ENCODE measurements at places on chromosomes 16 and 17.

DNA sequence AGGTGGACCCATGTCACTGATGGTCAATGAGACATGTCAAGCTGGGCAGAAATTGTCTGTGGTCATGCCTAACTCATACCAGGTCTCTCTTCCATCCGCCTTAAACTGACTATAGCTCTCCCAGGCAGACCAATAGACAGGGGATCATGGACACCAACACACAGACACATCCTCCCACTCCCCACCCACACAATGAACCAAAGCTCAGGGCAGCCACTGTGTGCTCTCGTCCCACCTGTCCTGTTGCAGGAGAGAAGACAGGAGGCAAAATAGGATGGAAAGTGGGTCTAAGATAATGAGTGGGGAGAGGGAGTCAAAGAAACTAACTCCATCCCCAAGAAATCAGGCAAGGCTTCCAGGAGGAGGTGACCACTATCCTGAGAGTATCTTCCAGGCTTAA lies 3.2 kb downstream of the PYY start:
- no peak for DNase-seq

GRCh38 chr16:3198334-3199072 lies 10.5 kb downstream of the OR1F1 start:
- DNase-seq = no peak

- DNase-seq = no peak
Measured at GRCh38 chr17:73722165-73722564, 77.9 kb upstream of the SDK2 start.

GRCh38 chr16:85918436-85918835 lies 19.5 kb downstream of the IRF8 start:
- DNase-seq = no peak

- DNase-seq = no peak
Measured at GRCh38 chr17:27771586-27771985, 28.7 kb downstream of the NOS2 start.

- peak; percentile 21 for DNase-seq
Measured at GRCh38 chr16:79640513-79641360, 40.2 kb upstream of the MAF start.

DNA sequence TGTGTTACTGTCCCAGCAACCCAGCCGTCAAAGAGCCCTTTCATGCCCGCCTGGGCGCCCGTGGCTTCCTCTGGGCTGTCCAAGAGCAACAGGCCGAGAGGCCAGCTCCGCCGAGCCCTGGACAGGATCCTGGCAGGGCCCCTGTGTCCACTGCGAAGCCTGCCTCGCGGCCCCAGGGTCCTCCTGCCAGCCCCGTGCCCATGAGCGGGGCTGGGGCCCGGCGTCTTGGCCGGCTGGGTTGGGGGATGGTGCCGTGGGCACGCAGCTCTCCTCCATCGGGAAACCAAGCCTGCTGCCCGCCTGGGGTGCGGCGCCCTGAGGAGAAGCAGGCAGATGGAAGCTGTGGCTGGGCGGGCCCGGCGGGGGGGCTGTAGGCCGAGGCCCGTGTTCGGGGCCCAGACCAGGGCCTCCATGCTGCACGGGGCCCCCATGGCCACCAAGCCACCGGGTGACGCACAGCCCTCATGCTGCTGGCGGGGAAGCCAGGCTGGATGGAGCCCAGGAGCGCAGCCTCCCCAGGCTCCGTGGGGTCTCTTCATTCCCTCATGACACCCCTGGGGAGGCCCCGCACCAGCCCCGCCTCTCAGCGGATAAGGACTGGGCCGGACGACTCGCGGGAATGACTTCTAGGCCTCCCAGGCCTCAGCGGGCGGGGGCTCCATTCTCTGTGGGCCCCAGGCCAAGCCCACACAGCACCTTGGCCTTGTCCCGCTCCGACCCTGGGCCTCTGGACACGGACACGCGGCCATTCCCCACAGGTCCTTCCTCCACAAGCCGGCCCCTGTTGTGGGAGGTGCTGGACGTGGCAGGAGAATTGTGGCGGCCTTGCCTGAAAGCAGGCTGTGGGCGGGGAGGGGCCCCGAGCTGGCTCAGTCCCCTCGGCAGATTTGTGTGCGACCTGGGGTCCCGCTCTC lies at the start of gene C1QTNF8:
Gene C1QTNF8, minus strand, starts transcription at position 76 of the 914 bp plus-strand sequence. CDS start 1,322 bp downstream, outside the sequence.
- no peak for DNase-seq

DNA sequence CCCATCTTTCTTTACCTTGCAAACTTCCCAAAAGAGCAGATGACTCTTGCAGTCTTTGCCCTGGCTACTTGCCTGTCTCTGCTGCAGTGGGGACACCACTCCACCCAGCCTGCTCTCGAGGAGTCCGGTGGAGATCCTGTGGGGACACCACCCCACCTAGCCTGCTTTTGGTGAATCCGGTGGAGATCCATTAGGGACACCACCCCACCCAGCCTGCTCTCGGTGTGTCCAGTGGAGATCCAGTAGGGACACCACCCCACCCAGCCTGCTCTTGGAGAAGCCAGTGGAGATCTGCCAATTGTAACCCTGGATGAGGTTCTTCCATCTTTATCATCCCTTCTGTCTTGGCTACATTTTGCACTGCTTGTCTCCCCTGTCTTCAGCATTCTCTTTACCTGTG lies 54.2 kb downstream of the C16orf78 start:
- no peak for DNase-seq

GRCh38 chr17:72658675-72659074 lies 433.8 kb downstream of the SLC39A11 start:
- no peak for DNase-seq

- peak; percentile 71 for DNase-seq
Measured at GRCh38 chr16:31105677-31106213, 2.4 kb upstream of the BCKDK start.

GRCh38 chr17:62206550-62206949 lies 141.5 kb upstream of the MED13 start:
- no peak for DNase-seq

DNA sequence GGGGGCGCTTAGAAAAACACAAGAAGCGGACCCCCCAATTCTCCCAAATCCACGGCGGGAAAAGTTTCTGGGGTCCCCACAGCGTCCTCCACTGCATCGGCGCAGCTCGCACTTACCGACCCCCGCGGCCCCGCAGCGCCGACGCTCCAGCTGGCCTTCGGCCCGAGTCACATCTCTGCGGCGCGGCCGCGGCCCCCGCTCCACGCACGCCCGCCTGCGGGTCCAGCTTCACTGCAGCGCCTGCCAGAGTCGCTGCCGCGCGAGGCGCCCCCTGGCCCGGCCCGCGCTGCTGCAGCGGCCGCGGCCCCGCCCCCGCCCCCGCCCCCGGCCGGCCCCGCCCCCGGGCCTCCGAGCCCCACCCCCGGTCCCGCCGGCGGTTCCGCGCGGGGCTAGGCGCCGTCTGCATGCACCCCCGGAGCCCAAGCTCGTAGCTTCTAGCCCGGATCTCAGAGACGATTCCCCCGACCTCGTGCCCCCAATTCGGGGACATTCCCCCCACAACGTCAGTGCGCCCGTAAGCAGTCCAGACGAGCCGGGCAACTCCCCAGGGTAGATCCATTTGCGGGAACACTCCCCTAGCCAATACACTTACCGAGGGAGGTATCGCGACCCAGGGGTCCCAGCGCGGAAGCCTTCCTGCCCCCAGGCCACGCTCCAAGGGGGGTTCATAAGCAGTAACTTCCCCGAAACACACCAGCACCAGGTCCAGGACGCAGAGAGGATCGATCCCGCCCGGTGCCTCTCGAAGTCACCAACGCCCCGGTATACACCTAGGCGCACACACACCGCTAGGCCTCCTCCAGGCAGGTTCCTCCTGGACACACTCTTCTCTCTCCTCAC lies at the start of gene GPRC5B:
Gene GPRC5B, minus strand, starts transcription at position 238 of the 840 bp plus-strand sequence. CDS start 12,003 bp downstream, outside the sequence.
- DNase-seq = no peak

GRCh38 chr17:82487910-82488309 lies 29.4 kb downstream of the NARF start:
- no peak for DNase-seq

GRCh38 chr16:2896480-2897010 lies 13.5 kb downstream of the FLYWCH2 start:
- DNase-seq = no peak

DNA sequence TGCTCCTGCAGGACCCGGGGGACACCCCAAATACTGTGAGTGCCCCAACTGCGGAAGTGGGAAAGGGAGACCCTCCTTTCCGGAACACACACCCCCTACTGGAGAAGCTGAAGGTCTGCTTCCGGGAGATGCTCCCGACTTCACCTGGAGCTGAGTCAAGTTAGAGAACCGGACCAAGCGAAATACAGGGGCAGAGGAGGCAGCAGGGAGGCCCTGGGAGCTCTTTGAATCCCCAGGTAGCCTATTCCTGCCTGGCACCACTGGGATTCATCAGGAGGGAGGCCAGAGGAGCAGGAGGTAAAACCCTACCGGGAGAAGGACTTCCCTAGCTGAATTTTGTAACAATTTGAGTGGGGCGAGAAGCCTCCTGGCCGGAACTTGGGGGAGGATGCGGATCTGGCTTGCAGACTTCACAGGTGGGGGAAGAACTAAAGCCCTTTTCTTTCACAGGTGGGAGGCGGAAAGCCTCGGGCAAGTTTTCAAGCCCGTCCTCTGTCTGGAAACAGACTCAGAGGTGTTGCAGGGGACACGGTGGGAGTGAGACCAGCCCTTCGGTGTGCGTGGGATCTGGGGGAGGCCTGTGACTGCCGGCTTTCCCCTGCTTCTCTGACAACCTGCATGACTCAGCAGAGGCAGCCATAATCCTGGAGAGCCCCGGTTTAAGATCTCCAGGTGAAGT lies 22.4 kb upstream of the TEKT1 start:
- DNase-seq = no peak

GRCh38 chr17:82793974-82794630 lies 42.2 kb downstream of the TBCD start:
- DNase-seq = no peak

DNA sequence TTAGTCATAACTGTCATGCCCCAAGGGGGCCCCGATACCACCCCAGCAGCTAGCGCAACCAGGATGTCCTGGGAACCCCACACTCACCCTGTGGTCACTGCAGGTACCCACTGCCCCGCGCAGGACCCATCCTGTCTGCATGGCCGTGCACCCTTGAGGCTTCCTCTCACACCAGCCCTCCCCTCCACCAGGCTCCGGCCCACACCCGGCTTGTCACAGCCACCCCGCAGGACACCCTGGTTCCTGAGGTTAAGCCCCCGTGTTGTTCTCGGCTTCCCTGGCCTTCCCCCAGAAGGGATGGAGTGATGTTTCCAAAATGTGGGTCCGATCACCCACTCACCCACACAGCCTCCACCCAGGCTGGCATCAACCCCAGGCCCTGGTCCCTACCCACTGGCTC lies 7.5 kb downstream of the DNASE1L2 start:
- DNase-seq = no peak

- peak; percentile 82 for DNase-seq
Measured at GRCh38 chr16:30805370-30806169, 18.6 kb upstream of the ZNF629 start.

- no peak for DNase-seq
Measured at GRCh38 chr16:24713379-24713778, 16.1 kb upstream of the TNRC6A start.

DNA sequence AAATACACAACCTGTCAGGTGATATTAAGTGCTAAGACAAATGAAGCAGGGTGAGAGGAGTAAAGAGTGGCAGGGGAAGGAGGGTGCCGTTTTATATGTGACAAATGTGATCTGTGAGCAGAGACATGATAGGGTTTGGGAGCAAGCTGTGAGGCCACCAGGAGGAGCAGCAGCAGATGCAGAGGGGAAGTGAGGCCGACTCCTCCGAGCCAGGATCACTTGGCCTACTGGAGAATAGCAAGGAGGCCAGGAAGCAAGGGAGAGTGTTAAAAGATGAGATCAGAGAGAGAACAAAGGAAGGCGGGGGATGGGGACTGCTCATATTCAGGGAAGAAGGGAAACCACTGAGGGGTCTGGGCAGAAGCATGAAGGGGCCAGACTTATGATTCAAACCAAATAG lies 129.4 kb downstream of the TANGO6 start:
- peak; percentile 85 for DNase-seq

- DNase-seq = no peak
Measured at GRCh38 chr16:70156207-70156978, 17.2 kb upstream of the CLEC18C start.

DNA sequence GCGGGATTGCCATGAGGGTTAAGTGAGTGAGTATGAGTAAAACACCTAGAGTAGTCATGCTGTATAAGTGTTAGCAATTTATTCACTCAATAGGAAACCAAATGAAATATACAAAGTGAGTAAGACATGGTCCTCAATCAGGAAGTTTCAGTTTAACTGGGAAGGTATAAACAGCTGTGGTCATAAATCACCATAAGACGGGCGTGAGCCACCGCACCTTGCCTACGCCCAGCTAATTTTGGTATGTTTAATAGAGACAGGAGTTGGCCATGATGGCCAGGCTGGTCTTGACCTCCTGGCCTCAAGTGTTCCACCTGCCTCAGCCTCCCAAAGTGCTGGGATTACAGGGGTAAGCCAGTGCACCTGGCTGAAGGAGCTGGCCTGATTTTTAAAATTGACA lies 27.0 kb downstream of the RNF135 start:
- no peak for DNase-seq

GRCh38 chr17:44642834-44643233 lies 13.4 kb upstream of the MEIOC start:
- DNase-seq = peak; percentile 16

- DNase-seq = no peak
Measured at GRCh38 chr16:3017794-3018506, at the start of gene CLDN6. Gene CLDN6 (minus strand): TSS chr16:3018183. CDS start chr16:3016021, 2,162 bp downstream.

DNA sequence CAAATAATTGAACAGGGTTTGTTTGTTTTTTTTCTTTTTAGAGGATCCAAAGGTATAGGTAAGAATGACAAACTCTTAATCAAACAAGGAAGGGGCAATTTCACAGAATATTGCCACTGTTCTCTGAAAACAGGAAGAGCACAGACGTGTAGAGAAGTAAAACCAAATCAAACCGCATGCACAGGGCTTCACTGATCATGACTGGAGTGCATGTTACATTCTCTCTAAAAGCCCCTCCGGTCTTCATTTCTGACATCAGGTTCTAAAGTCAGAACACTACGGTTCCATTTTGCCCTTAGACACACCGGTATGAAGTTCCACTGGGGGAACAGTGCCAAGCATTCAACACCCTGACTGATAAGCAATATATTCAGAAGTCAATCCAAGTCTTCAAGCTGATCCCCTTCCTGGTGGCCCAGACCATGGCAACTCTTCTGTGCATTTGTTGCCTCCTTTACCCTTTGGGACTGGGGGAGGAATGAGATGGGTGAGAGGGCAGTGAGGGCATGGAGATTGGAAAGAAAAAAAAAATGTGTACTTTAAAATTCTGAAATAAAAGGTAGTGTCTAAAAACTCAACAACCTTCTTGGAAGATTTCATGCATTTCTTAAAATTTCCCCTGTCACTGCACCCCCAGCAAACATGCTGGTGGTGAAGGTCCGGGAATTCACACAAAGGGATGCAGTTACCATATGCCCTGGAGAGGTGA lies 1.4 kb downstream of the MMD start:
- DNase-seq = no peak

- DNase-seq = no peak
Measured at GRCh38 chr16:14545346-14545884, 84.6 kb downstream of the PARN start.

- no peak for DNase-seq
Measured at GRCh38 chr16:85963753-85964285, 64.9 kb downstream of the IRF8 start.

- DNase-seq = no peak
Measured at GRCh38 chr16:82396509-82396908, 226.5 kb upstream of the MPHOSPH6 start.

- no peak for DNase-seq
Measured at GRCh38 chr16:24234737-24235136, 21.4 kb upstream of the CACNG3 start.

- peak; percentile 47 for DNase-seq
Measured at GRCh38 chr17:66304304-66305174, 2.1 kb downstream of the PRKCA start.

Measured in cardiac fibroblast (primary cell).